ENCODE measurements at places on chromosomes 4 and X.

DNA sequence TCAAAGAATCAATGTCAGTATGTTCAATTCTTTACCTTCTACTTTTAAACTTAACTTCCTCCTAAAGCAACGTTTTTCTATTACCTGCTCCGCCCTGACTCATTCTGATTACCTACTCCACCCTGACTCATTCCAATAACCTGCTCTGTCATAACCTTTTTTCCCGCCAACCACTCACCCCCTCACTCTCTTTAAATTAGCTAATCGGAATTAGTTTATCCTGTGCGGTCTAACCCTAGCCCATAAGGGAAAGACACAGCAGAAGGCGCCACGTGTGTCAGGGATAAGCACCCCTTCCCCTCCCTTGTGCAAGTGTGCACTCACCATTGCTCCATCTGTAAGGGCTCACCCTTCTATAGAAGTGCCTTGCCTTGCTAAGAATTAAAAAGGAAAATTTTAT is 64.4 kb downstream of the EIF4E start:
- no peak for DNase-seq

DNA sequence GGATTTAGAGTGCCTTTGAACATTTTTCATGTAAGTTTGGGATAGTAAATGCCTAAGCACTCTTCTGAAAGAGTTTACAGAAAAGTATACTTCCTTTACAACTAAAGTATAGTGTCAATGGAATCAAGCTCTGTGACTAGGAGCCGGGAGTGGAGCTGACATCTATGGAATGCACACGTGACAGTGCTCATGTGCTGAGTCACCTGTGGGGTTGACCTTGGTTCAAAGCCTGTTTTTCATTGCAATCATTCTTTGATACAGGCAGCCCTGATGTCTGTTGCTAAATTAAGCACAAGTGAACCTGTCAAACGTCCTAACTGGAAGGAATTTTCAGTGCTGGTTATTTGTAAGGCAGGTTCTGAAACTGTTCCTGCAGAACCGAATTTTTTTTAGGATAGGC is 82.5 kb downstream of the GPAT3 start:
- DNase-seq = no peak

DNA sequence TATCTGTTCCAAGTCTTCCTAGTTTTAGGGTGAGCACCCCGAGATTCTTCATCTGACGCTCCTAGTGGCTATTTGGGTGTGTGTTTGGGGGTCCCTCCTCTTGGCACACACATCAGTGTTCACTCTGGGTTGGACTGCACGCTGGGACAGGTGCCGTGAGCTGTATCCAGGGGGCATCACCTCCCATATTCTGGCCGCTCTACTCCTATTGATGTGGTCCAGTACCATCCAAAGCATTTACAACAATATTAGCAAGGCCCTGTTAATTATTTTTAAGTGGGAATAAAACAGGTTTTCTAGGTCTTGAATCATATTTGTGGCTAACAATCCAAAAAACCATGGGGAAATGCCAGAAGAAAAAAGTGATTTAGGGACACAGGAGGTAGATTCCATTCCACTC is 26.4 kb downstream of the CYTL1 start:
- DNase-seq = no peak

DNA sequence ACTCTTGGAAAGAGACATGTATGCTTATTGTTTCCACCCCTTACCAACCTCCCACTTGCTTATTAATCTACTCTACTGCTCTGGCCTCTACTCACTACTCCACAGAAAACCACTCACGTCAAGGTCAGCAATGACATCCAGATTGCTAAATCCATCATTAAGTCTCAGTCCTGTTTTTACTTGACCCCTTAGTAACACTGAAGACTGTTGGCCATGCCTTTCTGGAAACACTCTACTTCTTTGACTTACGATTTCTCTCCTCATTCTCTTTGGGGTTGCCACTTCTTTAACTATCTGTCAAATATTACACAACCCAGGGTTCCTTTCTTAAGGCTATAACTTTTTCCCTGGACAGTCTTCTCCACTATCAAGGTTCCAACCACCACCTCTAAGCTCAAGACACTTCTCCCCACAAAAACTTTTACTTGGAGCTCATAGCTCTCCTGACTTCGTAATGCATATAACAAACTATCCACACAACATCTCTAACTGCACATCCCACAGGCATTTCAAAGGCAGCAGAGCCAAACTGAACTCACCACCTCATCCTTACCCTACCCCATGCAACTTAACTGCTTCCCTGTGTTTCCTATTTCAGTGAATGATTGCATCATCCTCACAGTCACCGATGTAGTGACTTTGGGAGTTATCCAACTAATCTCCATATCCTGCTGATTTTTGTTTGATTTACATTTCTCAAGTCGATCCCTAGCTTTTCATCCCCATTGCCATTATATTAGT is 15.8 kb upstream of the MAGEA4 start:
- no peak for DNase-seq

DNA sequence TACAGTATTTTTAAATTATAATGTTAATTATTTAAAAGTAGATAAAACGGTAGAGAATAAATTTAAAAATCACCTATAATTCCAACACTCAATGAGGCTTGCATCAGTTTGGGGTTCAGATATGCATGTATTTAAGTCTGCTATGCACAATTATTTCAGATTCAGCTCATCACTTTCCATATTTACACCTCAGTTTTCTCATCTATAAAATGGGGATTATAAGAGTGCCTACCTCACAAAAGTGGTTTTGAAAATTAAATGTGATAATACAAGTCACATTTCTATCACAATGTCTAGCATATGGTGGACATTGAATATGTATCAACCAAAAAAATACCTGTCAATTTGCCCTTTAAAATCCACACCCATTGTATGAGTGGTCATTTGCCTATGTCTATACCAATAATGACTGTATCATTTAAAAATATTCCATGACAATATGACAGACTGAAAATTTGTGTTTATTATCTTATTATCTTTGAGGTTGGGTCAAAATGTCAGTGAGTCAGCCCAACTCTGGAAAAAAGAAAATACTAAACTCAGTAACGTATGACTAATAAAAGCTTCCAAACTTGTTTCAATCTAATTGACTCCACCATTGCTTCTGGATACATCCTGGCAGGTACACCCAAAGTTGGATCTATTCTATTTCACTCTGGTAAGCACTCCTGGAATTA is 20.8 kb downstream of the OR13H1 start:
- DNase-seq = no peak

DNA sequence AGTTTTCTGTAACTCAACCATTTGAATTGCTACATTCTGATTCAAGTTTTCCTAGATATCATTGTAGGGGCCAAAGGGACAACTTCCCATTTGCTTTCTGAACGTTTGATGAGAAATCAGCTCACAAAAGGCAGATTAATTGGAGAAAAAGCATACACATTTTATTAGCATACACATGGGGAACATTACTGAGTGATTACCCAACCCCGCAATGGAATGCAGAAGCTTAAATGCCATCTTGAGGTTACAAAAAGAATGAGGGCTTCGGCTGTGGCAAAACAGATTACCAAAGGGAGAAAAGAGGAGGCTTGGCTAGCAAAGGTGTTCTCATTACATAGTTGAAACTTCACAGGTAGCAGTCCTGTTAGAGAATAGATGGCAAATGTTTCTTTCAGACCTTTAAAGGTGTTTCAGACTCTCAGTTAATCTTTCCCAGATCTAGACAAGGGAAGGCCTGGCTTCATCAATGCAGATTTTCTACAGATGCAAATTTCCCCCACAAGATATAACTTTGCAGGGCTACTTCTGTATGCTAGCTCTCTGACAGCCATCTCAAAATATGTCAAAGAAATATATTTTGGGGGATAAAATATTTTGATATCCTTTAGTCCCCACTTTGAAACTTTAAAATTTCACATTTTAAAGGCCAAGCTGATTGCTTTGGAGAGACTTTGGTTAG is 26.5 kb upstream of the HERC6 start:
- no peak for DNase-seq

GRCh38 chrX:130896026-130896425 is 7.0 kb downstream of the ENOX2 start:
- DNase-seq = no peak

DNA sequence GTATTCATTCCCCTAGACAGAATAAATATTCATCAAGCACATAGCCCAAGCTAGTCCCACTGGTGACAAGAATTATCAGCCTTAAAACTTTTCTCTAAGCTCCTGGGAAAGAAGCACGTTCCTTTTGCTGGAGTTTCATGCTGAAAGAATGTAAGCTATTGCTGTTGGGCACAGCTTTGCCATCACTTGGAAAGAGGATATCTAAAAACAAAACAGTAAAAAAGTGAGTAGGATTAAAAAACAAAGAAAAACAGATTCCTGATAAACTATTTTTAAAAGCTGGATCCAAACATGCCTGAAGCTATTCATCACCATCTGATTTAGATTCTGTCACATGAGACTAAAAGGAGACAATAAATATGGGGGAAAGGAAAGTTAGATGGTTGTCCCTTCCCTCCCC is 176.8 kb downstream of the SCFD2 start:
- DNase-seq = no peak

GRCh38 chr4:69832326-69833030 is 27.5 kb downstream of the SULT1E1 start:
- DNase-seq = no peak

DNA sequence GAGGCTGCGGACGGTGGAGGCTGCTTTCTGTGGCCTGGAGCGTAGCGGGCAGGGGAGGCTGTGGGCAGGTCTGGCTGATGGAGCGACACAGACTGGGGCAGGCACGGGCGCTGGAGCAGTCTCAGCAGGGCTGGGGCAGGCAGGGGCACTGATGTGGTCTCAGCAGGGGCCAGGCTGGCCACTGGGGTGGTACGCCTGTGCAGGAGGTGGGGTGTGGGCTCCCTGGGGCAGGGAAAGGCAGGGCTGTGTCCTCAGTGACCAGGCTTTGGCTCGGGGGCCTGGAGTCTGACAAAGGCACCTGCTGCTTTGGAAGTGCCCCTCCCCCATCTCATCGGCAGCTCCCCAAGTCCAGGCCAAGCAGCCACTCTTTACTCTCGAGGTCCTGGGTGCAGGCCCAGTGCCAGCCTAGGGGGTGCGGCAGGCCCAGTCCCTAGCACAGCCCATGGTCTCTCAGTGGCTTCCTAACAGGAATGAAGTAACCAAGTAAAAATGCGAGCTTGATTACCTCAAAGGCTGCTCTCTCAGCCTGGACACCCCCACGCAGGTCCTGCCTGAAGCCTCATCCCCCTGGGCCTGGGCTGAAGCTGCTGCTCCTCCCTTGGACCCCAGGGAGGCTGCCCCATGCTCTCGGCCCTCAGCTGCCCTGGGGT is 55.5 kb downstream of the ADRA2C start:
- DNase-seq = no peak

GRCh38 chrX:1411326-1411725 is 19.4 kb upstream of the SLC25A6 start:
- DNase-seq = no peak

DNA sequence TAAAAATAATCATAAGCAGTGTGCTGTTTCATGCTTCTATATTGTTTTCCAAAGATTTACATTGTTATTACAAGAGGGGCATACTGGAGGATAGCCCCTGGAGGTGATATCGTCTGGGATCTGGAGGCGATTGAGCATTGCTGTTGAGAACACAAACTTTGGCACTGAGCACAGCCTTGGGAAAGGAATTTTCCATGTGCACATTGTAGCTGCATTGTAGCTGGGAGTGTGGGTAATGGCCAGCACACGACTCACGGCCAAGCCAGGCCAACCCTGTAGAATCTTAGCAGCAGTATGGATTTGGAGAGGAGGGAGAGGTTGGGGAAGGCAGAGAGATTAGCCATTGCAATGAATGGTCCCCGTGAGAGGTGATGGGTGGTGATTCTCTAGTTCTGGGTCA is 121.9 kb downstream of the SMIM20 start:
- no peak for DNase-seq

GRCh38 chr4:73308286-73308685 is 49.7 kb upstream of the ANKRD17 start:
- no peak for DNase-seq

DNA sequence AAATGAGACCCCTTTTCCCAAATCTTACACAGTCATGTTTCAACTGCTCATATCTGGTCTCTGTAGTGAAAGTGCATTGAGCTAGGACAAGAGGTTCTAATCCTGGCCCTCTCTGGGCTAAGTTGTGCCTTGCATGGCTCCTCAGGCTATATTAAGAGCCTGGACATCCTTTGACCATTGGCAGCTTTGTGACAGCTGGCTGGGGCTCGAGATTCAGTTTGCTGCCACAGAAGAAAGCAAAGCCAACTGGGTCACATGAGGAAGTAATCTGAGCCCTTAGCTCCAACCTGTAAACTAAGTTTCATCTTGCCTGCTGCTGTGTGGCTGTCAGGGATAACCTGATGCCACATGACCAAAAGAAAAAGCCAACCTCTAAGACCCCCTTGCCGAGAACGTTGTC is 51.8 kb upstream of the JADE1 start:
- DNase-seq = no peak

DNA sequence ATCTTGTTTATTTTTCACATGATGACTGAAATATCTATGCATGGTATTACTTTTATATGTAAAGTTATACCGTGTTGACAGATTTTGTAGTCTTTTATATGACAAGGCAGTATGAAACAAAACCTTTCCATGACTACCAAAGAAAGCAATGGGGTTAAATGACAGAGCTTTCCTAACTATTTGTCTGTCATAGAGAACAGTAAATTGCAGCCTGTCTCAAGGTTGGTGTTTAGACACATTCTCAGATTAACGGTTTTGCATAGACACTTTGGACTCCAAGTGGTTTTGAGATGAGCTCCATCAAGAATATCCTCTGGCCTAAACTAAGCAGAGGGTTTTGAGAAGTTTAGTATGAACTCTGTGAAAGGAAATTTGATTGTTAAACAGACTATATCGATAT is 180.7 kb upstream of the TENM3 start:
- DNase-seq = no peak

GRCh38 chr4:1214101-1215095 is 34.5 kb downstream of the CTBP1 start:
- no peak for DNase-seq

DNA sequence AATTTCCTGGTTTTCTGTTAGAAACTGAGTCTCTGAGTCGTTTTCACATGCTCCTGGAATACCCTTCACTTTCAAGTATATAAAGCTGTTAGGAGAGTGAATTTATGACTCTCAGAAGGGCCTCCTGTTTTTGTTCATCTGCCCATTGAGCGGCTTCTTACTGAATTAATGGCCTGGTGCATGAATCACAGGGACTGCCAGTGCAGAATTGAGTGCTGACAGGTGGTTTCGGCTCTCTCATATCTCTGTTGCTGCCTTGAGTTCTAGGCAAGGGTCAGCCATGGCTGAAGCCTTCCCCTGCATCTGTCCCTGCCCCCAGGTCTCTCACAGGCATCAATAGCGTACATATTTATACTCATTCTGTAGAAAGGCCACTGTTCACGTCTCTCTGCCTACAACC is 22.7 kb upstream of the SEPSECS start:
- no peak for DNase-seq

GRCh38 chrX:16308773-16309172 is 141.5 kb downstream of the MAGEB17 start:
- DNase-seq = no peak

DNA sequence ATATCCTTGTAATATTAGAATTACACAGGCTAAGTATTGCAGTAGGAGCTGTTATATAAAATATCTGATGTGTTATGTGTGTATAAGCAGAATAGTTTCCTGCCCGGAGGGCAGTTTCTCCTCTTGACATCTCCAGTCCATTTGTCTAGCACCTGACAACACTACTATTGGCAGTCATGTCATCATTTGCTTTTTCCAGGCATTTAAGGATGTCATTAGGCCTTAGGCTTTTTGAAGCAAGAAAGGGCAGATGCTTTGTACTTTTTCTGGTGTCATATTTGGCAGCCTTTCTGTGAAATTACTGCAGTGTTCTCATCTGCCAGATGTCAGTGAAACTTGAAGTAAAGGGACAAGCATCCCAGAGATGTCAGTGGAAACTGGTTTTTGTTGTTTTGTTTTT is 2017.6 kb upstream of the IGFBP7 start:
- DNase-seq = no peak

- DNase-seq = no peak
Observed at GRCh38 chrX:27008486-27008885, 454.7 kb downstream of the PPP4R3C start.

Measured in T-helper 2 cell (primary cell).